Activated T-cell treated with anti-CD3 and anti-CD28 coated beads, Interleukin-2, amount 50 U/mL, for 72 hours (primary cell): ENCODE measurements at places on chromosomes 5 and 9. TPM values are rescaled to one million over a fixed set of nuclear protein-coding genes. Genes with fewer than 3 reads are reported as not detected.

Gene CARTPT
- total RNA-seq = not detected

Gene CFAP90
- not detected for total RNA-seq

Gene CAMK2A
- not detected for total RNA-seq

Gene PLAC8L1
- total RNA-seq = 1.4 TPM

Gene SUSD3
- 53.1 TPM for total RNA-seq

Gene PDGFRB
- 1.1 TPM for total RNA-seq

Gene ZNF782
- total RNA-seq = 7.1 TPM

Gene CLK4
- total RNA-seq = 35.2 TPM

Gene HK3
- 0.46 TPM for total RNA-seq

Gene CDK7
- total RNA-seq = 67.3 TPM

Gene MARCHF6
- 138 TPM for total RNA-seq

Gene ZNF366
- not detected for total RNA-seq

Gene PKD2L2
- total RNA-seq = not detected

Gene ANKRD31
- total RNA-seq = 0.58 TPM

Gene INIP
- 34.7 TPM for total RNA-seq

Gene COL15A1
- total RNA-seq = 0.30 TPM

Gene NME5
- total RNA-seq = not detected

Gene PCDHGB6
- 0.09 TPM for total RNA-seq

Gene AGXT2
- not detected for total RNA-seq

Gene PPP3R2
- total RNA-seq = not detected

Gene FBP1
- 1.3 TPM for total RNA-seq

Gene SYNPO
- total RNA-seq = 0.36 TPM

Gene CCT5
- 179 TPM for total RNA-seq

Gene KCTD16
- 0.07 TPM for total RNA-seq

Gene BRIX1
- 35.7 TPM for total RNA-seq

Gene REEP2
- total RNA-seq = 11.5 TPM

Gene ACOT12
- not detected for total RNA-seq

Gene CMYA5
- total RNA-seq = 0.32 TPM
